ENCODE measurements at places on chromosomes 7 and 10.

GRCh38 chr7:128389085-128389617, 20.6 kb downstream of the IMPDH1 start:
- DNase-seq = no peak

- DNase-seq = no peak
These were observed 83.0 kb upstream of the ADRB1 start for GRCh38 chr10:113960617-113961181.

DNA sequence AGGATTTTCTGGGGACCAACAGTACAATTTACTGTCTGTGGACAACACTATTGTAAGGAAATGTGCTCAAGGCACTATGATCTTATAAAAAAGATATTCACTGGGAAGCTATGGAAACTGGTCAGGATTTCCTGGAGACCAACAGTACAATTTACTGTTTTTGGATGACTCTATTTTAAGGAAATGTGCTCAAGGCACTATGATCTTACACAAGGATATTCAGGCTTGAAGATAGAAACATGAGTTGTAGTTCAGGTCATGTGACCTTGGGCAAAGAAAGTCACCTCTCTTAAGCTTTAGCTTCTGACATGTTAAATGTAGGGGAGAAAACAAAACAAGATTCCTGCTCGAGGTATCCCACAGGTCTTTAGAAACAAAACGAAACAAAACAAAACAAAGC, 1.7 kb upstream of the ITPRID1 start:
- DNase-seq = no peak

DNA sequence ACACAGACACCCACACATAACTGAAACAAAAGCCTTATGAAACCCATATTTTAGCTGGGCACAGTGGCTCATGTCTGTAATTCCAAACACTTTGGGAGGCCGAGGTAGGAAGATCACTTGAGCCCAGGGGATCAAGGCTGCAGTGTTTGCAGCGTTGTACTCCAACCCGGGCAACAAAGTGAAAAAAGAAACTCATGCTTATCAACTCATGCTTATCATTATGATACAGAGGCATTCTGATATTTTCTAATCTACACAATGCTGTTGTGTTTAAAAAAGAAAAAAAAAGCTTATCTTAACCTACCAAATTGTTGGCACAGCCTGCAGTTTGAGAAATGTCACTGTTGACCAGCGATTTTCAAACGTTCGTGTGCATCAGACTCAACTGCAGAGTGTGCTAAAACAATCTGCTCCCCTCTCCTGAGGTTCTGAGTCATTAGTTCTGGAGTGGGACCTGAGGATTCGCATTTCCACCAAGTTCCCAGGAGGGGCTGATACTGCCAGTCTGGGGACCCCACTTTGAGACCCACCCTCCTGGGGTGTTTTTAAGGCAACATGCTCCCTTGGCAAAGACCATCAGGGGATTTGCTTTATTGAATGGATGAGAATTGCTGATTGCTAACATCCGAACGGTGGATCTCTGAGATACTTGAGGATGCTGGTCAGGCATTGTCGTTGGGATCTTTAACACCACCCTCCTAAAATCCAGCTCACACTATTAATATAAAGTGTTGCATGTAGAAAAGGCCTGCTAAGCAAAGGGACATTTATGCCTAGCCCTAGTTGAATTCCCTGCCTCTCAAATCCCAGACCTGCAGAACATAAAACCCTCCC, 16.2 kb downstream of the CHST3 start:
- DNase-seq = no peak

DNA sequence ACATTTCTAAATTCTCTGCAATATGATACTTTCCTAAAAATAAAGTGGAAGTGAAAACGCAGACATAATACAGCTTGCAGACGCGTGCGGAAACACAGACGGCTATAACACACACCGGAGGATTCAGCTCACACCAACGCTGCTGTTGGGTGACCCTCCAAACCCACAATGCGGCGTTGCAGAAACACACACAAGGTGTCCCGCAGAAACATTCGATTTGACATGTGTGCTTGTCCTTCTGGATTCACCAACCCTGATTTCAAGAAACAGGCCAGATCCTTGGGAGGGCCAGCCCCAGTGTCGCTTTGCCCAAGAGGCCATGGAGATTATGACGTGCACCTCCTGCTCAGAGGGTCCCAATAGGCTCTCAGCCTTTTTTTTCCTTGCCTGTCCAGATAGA, 136.7 kb upstream of the TCERG1L start:
- DNase-seq = no peak
